ENCODE measurements at places on chromosomes 1 and 21. TPM values are rescaled to one million over a fixed set of nuclear protein-coding genes. Genes with fewer than 3 reads are reported as not detected.

The IQGAP3 gene
- 2.7 TPM for polyA plus RNA-seq

The TMEM79 gene
- 1.5 TPM for polyA plus RNA-seq

DNA sequence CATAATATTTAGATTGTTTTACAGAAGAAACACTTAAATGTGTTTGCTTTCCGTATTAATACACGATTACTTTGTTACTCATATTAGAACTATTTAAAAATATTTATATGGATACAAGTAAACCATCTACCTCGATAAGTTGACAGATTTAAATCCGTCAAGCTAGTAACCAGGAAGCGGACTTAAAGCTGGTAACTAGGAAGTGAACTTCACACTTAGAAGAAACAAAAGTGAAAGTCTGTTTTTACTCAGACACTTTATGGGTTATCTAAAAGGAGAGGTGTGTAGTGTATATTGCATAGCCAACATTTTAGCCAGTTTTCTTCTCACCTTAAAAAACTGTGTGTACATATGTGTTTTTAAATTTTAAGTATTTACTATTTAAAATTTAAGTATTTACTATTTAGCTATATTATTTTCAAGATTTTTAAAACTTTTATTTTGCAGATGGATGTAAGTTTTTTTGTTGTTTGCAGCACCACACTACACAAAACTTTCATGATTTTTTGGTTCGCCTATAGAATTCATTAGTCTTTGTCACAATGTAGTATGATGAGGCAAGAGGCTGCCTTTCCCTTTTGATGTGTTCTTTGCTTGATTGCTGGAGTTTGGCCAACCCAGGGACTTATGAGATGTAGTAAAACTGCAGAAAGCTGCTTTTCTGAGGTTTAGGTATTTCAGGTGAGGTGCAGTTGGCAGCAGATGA lies 2.7 kb downstream of the USP25 start:
- H3K27ac ChIP-seq, result no peak overlapping the region
- H3K4me1 ChIP-seq, result no peaks in the 10 kb centered on the region
- no peaks in the 10 kb centered on the region for H3K36me3 ChIP-seq
- no peaks in the 10 kb centered on the region for H3K27me3 ChIP-seq
- H3K4me3 ChIP-seq, result peak overlapping the region; percentile 79
- DNase-seq, result peak; percentile 65

The KLHDC9 gene
- polyA plus RNA-seq, result 1.5 TPM

All from fibroblast of lung (primary cell).